ENCODE measurements at places on chromosomes 3 and 15. TPM values are rescaled to one million over a fixed set of nuclear protein-coding genes. Genes with fewer than 3 reads are reported as not detected.

GRCh38 chr15:86623236-86623635 is 543.6 kb downstream of the AGBL1 start:
- no peaks in the 10 kb centered on the region for H3K36me3 ChIP-seq
- 0 out of 2 replicates have a peak, but pooled peaks cover 3% of the 10 kb centered on the region for H3K4me1 ChIP-seq
- no peak overlapping the region for H3K27ac ChIP-seq
- no peak for DNase-seq
- no peaks in the 10 kb centered on the region for H3K27me3 ChIP-seq

DNA sequence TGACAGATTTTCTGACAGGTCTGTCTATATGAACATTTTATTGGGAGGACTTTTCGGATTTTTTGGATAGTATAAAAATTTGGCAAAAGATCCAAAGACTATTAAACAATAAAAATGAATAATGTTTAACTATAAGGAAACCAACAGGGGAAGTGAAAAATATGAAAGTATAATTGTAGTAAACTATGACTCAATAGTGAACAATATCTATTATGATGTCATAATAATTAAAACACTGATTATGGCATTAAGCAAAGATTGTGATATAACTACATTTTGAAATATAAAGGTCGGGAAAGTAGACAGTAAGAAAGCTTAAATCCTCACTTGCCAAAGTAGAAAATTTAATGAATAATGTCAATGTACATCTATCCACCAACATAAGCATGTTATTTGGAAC is 44.3 kb upstream of the CNTN6 start:
- no peak for DNase-seq
- H3K27me3 ChIP-seq: no peaks in the 10 kb centered on the region
- no peak overlapping the region for H3K27ac ChIP-seq
- no peak overlapping the region for H3K4me3 ChIP-seq
- H3K36me3 ChIP-seq: no peaks in the 10 kb centered on the region

DNA sequence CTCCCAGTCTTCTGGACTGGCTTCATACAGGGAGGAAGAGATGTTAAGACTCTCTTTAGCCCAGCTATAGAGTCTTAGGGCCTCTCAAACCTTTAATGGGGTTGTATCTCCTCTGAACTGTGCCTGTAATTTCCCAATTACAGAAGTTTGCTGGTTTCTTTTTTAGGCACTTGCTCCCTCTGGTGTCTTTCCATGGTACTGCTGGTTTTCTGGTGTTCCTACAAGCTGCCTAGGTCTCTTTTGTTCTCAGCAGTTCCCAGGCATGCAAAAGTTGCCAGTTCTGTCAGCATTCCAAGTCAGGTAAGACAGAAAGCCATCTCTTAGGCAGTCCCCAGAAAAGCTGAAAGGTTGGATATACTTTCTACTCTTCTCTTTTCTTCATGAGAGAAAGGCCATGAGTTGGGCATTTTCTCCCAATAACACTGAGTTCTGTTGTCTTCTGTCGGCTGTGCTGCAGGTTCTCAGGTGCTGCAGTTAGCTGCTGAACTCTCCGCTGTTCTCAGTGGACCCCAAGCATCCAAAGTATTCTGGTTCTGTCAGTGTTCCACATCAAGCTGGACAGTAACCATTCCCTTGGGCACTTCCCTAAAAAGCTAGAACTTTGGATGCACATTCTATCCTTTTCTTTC is 54.4 kb upstream of the EHHADH start:
- no peaks in the 10 kb centered on the region for H3K4me1 ChIP-seq
- no peak overlapping the region for H3K4me3 ChIP-seq
- no peaks in the 10 kb centered on the region for H3K27me3 ChIP-seq
- DNase-seq: peak; percentile 56

- H3K27ac ChIP-seq: peak overlapping the region; percentile 59
- peak; percentile 50 for DNase-seq
- no peaks in the 10 kb centered on the region for H3K27me3 ChIP-seq
- H3K4me1 ChIP-seq: peaks cover 36% of the 10 kb centered on the region
These were observed 115.5 kb downstream of the TMCO5A start for GRCh38 chr15:38049891-38050290.

GRCh38 chr3:59483191-59483590 is 433.4 kb upstream of the CFAP20DC start:
- no peak overlapping the region for H3K27ac ChIP-seq
- no peak for DNase-seq
- H3K4me1 ChIP-seq: peaks cover 28% of the 10 kb centered on the region
- H3K36me3 ChIP-seq: no peaks in the 10 kb centered on the region
- H3K27me3 ChIP-seq: no peaks in the 10 kb centered on the region
- H3K4me3 ChIP-seq: no peak overlapping the region

DNA sequence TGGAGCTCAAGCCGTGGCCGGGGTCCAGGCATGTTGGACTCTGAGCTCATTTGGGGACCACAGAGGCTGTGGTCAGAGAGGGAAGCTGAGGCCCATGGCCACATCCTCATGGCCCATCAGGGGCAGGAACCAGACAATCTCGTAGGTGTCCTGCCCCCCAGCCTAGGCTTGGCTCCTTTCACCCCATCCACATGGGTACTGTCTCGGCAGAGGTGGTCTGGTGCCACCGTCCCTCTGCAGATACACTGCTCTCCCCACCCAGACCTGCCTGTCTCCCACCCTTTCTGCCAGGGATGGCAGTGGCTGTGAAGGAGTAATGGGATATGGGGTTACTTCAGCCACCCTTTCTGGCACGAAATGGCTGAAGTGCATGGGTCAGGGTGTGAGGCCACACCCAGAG is 7.9 kb downstream of the PRSS50 start:
- H3K27me3 ChIP-seq: no peaks in the 10 kb centered on the region
- DNase-seq: no peak
- H3K36me3 ChIP-seq: no peaks in the 10 kb centered on the region
- H3K4me3 ChIP-seq: no peak overlapping the region

- DNase-seq: no peak
- H3K4me3 ChIP-seq: no peak overlapping the region
- H3K27ac ChIP-seq: peak overlapping the region; percentile 15
- H3K27me3 ChIP-seq: no peaks in the 10 kb centered on the region
These were observed 365 bp downstream of the ZBED2 start for GRCh38 chr3:111594781-111595180.

Gene LARP6
- 119 TPM for total RNA-seq

Measured in GM23248 (cell line).